ENCODE measurements at places on chromosomes 16 and 17. TPM values are rescaled to one million over a fixed set of nuclear protein-coding genes. Genes with fewer than 3 reads are reported as not detected.

Gene SDK2
- not detected for polyA plus RNA-seq

Gene CCL13
- polyA plus RNA-seq: not detected

Gene NUTF2
- 341 TPM for polyA plus RNA-seq

Gene CES1
- not detected for polyA plus RNA-seq

Gene MT2A
- 257 TPM for polyA plus RNA-seq

Gene STAT5B
- polyA plus RNA-seq: 37.4 TPM

Gene TBC1D3I
- polyA plus RNA-seq: 0.12 TPM

Gene SCN4A
- polyA plus RNA-seq: not detected

Gene SGCA
- not detected for polyA plus RNA-seq

Gene GCGR
- polyA plus RNA-seq: not detected
